ENCODE measurements at places on chromosomes 7 and 10. TPM values are rescaled to one million over a fixed set of nuclear protein-coding genes. Genes with fewer than 3 reads are reported as not detected.

DNA sequence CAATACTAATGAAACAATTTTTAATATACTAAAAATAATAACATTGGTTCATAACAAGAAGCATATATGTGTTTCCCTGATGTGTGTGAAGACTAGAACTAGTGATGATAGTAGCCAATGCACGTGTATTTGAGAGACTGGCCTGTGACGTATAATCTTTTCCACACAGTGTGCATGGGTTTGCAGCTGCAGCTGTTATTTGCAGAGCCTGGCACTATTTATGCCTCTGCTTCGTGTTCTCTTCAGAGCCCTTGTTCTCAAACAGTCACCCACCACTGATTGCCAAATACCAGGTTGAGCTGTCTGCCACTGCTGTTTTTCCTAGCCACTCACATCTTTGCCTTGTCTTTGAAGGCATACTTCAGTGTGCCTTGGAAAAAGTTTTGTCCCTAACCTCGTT is 531.7 kb downstream of the ETV1 start:
- no peaks in the 10 kb centered on the region for H3K36me3 ChIP-seq
- H3K4me1 ChIP-seq, result no peaks in the 10 kb centered on the region
- DNase-seq, result no peak
- no peaks in the 10 kb centered on the region for H3K27me3 ChIP-seq
- H3K27ac ChIP-seq, result no peak overlapping the region

- H3K36me3 ChIP-seq, result no peaks in the 10 kb centered on the region
- H3K27ac ChIP-seq, result no peak overlapping the region
- no peak for DNase-seq
- H3K4me3 ChIP-seq, result no peak overlapping the region
- peaks cover 51% of the 10 kb centered on the region for H3K4me1 ChIP-seq
- no peaks in the 10 kb centered on the region for H3K27me3 ChIP-seq
Measured at GRCh38 chr7:101950450-101951119, 133.2 kb downstream of the CUX1 start.

DNA sequence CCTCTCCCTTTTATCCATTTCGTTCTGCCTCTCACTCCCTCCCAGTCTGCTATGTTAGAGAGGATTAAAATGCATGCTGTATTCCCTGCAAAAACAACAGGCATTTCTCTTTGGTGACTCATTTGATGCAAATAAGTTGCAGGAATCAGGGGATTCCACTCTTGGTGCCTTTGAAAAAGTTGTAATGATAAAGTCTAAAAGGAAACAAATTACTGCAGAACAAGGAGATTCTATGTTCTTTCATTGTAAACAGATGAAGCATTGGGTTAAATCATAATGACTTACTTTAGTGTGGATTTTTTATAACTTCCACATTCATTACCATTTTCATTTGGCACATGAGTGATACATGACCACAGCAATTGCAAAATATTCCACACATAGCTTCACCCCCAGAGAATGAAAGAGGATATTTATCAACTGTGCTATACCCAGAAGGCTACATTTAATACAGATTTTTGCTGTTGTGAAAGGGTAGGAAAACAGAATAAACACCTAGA is 33.4 kb upstream of the ABLIM1 start:
- no peaks in the 10 kb centered on the region for H3K36me3 ChIP-seq
- DNase-seq, result no peak
- H3K27ac ChIP-seq, result no peak overlapping the region
- no peak overlapping the region for H3K4me3 ChIP-seq

GRCh38 chr7:116801092-116801710 is 61.2 kb upstream of the CAPZA2 start:
- H3K36me3 ChIP-seq, result no peaks in the 10 kb centered on the region
- H3K27me3 ChIP-seq, result peaks cover 3% of the 10 kb centered on the region
- no peak overlapping the region for H3K27ac ChIP-seq

DNA sequence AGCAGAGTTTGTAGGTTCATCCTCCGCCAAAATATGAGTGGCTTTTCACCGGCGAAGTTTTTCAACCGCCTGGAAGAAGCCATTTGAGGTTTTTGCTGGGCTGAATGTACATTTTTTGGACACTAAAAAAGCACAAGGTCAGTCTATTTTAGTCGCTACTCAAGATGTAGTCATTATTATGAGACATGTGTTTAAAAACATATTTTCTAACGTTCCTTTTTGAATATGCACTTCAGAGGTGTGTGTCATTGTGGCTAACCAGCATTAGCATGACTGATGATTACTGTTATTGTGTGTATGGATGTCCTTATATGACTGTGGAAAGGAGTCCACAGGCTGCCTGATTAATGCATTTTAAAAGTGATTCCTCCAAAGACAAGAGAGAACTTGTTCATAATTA is 605.4 kb downstream of the INHBA start:
- H3K36me3 ChIP-seq, result no peaks in the 10 kb centered on the region
- H3K4me1 ChIP-seq, result no peaks in the 10 kb centered on the region
- H3K27ac ChIP-seq, result no peak overlapping the region
- no peak for DNase-seq

Gene ZPBP
- not detected for polyA plus RNA-seq

Gene TSC22D4
- polyA plus RNA-seq, result 11.2 TPM

Gene DLX5
- polyA plus RNA-seq, result 0.24 TPM

- no peak for DNase-seq
- no peak overlapping the region for H3K27ac ChIP-seq
- no peak overlapping the region for H3K4me3 ChIP-seq
- no peaks in the 10 kb centered on the region for H3K4me1 ChIP-seq
- no peaks in the 10 kb centered on the region for H3K36me3 ChIP-seq
Measured at GRCh38 chr7:47361746-47362215, 220.1 kb downstream of the TNS3 start.

Gene HOXA9
- polyA plus RNA-seq, result 2.7 TPM

- no peak overlapping the region for H3K4me3 ChIP-seq
- H3K27me3 ChIP-seq, result no peaks in the 10 kb centered on the region
- H3K4me1 ChIP-seq, result no peaks in the 10 kb centered on the region
- no peak for DNase-seq
- H3K36me3 ChIP-seq, result no peaks in the 10 kb centered on the region
Measured at GRCh38 chr7:92496876-92497275, 19.1 kb upstream of the ERVW-1 start.

Gene TDRD1
- polyA plus RNA-seq, result 0.08 TPM

Gene PLEKHA1
- polyA plus RNA-seq, result 12.0 TPM

Gene TRPV5
- not detected for polyA plus RNA-seq

DNA sequence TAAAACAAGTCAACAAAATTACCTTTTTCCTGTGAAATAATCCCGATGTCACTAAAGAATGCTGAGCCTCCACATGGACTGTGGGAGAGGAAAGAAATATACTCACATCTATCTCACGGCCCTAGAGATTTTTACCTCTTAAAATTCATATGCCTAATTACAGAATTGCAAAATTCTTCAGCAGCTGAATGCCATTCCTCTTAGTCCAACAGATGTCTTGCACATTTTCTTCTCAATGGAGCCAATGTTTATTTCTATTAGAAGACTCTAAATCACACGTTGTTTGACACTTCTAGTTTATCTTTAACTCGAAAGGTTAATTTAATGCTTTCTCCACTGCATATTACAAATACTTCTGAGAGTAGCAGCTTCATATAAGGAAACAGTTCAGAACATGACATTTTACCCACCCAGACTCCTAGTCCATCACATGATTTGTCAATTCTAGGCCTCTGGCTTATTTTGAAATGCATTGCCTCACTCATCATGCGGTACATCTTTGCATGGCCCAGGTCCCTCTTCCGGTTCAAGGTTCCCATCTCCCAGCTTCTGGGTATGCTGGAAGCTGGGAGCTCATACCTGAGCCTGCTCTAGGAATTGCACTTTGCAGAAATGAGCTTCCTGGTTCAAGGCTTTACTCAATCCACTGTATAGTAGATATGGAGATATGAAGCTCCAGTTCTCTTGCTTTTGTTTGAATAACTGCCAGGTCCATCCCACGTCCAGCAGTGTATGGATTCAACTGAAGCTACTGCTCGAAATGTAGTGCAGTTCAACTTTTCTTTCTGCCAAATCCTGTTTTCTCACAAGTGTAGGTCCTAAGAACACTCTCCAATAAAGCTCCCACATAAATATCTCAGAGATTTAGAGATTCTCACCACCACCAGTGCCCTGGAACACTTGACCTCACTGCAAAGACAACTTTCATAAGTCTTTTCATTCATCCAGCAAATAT is 306.2 kb downstream of the GPR37 start:
- no peak overlapping the region for H3K27ac ChIP-seq
- no peak for DNase-seq
- no peaks in the 10 kb centered on the region for H3K4me1 ChIP-seq
- H3K27me3 ChIP-seq, result no peaks in the 10 kb centered on the region
- no peaks in the 10 kb centered on the region for H3K36me3 ChIP-seq
- no peak overlapping the region for H3K4me3 ChIP-seq

Gene NCOA4
- polyA plus RNA-seq, result 134 TPM

Gene AZGP1
- polyA plus RNA-seq, result 0.88 TPM

Gene LRRC61
- polyA plus RNA-seq, result 8.6 TPM

Gene DYNC1I1
- polyA plus RNA-seq, result 13.7 TPM

Gene SAP25
- 3.6 TPM for polyA plus RNA-seq

DNA sequence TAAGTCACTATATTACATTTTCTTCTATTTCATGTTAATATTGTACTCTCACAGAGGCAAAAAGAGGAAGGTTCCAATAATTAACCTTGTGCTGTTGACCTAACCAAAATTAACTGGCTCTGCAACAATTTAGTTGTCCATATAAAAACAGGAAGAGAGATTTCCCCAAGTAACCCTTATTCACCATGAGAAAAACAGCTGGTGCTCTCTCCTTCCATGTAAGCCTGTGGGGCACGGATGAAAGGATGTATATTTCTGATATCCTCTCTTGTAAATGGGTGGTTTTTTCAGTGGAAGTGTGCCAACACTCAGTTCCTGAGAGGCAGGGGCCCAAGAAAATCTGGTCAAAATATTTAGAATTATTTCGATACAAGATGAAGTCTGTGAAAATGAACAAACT is 358.1 kb downstream of the CRPPA start:
- peaks cover 11% of the 10 kb centered on the region for H3K4me1 ChIP-seq
- no peak for DNase-seq

- H3K4me1 ChIP-seq, result peaks cover 28% of the 10 kb centered on the region
- H3K36me3 ChIP-seq, result peaks cover 79% of the 10 kb centered on the region
- peak; percentile 65 for DNase-seq
- peak overlapping the region; percentile 70 for H3K27ac ChIP-seq
- no peak overlapping the region for H3K4me3 ChIP-seq
- H3K27me3 ChIP-seq, result no peaks in the 10 kb centered on the region
Measured at GRCh38 chr7:100808354-100808875, 18.9 kb downstream of the EPHB4 start.

DNA sequence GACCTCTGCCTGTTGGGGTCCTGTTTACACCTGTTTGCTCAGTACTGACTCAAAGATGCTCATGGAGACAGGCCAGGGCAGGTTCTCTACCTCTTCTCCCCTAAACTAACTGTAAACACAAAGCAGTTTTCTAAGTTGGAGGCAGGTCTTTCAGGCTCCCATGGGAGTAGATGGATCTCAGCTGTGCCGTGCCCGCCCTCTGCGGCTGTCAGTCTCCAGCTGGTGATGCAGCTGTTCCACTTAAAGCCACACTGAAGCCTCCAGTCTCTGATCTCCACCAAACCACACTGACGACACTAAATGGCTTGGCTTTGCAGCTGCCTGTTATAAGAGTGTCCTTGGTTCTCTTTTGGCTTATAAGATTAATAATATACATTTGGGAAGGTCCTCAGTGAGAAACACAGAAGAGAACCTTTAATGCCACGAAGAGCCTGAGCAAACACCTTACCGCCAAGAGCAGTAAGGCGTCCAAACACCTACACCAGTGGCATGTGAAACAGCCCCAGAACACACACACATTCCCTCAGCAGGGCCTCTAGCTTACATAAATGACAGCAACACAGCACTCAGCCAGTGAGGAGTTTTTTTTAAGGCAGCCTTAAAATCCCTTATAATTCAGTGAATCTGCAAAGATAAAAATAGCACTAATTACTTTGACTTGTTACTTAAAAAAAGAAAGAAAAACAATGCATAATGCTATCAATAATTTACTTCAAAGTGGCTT is 60.4 kb upstream of the KCNIP2 start:
- no peak overlapping the region for H3K27ac ChIP-seq
- DNase-seq, result no peak
- no peak overlapping the region for H3K4me3 ChIP-seq
- H3K36me3 ChIP-seq, result no peaks in the 10 kb centered on the region
- no peaks in the 10 kb centered on the region for H3K4me1 ChIP-seq
- no peaks in the 10 kb centered on the region for H3K27me3 ChIP-seq

DNA sequence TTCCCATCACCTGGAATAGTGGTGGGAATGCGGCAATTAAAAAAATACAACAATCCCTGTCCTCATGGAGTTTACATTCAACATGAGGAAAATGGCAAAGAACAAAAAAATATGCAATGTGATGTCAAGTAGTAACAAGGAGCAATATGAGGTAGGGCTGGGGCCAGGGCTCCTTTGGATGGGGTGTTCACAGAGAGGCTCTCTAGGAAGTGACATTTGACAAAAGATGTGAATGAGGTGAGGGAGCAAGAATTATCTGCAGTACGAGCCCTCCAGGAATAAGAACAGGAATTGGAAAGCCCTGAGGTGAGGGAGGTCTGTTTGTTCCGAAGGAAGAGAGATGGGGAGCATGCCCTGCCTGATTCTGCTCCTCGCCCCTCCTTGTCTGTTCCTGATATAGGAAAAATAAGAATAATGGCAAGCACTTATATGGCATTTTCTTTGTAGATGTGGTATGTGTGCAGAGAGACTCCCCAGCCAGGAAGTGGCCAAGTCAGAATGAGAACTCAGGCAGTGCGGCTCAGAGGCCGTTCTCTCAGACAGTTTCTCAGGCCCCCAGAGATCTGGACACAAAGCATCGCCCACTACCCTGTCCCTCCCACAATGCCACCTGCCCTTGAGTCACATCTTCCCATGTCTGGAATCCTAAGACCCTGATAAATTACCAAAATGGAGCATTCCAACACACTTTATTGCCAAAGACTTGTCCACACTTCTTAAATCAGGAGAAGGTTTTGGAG is 105.6 kb downstream of the APBB1IP start:
- H3K36me3 ChIP-seq, result no peaks in the 10 kb centered on the region

Gene HMX2
- not detected for polyA plus RNA-seq

Gene KCND2
- 0.24 TPM for polyA plus RNA-seq

Gene ASIC3
- polyA plus RNA-seq, result 10.0 TPM

GRCh38 chr7:38244516-38244915 is 28.9 kb downstream of the TARP start:
- H3K27me3 ChIP-seq, result no peaks in the 10 kb centered on the region
- no peaks in the 10 kb centered on the region for H3K36me3 ChIP-seq
- H3K4me1 ChIP-seq, result no peaks in the 10 kb centered on the region
- H3K27ac ChIP-seq, result no peak overlapping the region

GRCh38 chr10:62662486-62662885 is 142.0 kb upstream of the ADO start:
- no peak overlapping the region for H3K4me3 ChIP-seq
- DNase-seq, result no peak
- no peaks in the 10 kb centered on the region for H3K27me3 ChIP-seq
- no peaks in the 10 kb centered on the region for H3K36me3 ChIP-seq
- no peaks in the 10 kb centered on the region for H3K4me1 ChIP-seq

DNA sequence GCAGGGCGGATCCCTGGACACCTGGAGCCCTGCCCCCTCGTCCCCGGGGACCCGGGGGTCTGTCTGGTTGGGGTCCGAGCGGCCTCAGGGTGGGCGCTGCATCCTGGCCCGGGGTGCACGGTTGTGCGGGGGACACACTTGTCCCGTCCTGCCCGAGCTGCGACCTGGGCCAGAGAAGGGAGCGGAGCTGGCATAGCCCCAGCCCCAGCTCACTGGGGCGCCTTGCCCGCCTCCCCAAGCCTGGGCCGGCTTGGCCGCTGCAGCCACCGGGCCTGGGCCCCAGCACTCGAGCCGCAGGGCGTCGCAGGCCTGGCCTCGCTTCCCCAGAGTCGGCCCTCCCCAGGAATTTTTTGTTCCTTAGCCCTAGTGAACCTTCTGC is 54.5 kb downstream of the GLRX3 start:
- peaks cover 4% of the 10 kb centered on the region for H3K36me3 ChIP-seq
- H3K27ac ChIP-seq, result no peak overlapping the region
- no peak for DNase-seq
- no peaks in the 10 kb centered on the region for H3K27me3 ChIP-seq
